H4 (cell line): ENCODE measurements at places on chromosomes 13 and 19. TPM values are rescaled to one million over a fixed set of nuclear protein-coding genes. Genes with fewer than 3 reads are reported as not detected.

The CYP2S1 gene
- total RNA-seq, result 3.0 and 4.1 TPM in 2 replicates

The SIGLEC11 gene
- total RNA-seq, result not detected in 2 replicates

The TYROBP gene
- total RNA-seq, result not detected in 2 replicates

The ZNF433 gene
- total RNA-seq, result 2.2 and 4.7 TPM in 2 replicates

The ZNF285 gene
- 0.31 and 0.87 TPM in 2 replicates for total RNA-seq
